Stimulated activated CD4-positive, alpha-beta T cell treated with anti-CD3 and anti-CD28 coated beads, Interleukin-1b, Interleukin-23, amount 100 ng/mL, for 1 hour (primary cell): ENCODE measurements at places on chromosomes 4 and X.

- DNase-seq: no peak
Measured at GRCh38 chr4:83356899-83357661, 22.4 kb upstream of the HPSE start.

DNA sequence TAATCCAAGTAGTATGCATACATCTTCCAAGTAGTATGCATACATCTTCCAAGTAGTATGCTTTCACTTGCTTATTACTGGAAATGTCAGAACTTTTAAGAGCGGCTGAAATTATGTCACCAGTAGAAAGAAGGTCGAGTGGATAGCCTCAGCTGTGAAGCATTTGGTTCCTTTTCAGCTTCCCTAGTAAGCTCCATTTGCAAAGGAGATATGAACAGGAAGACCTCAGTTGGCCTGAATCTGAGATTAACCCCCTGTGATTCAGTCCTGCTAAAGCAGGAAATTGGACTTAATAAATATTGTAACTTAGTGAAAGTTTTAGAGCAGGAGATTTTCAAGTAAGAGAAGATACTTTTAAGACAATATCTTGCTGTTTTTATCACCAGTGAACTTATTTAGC, 48.1 kb downstream of the PCDH7 start:
- no peak for DNase-seq

DNA sequence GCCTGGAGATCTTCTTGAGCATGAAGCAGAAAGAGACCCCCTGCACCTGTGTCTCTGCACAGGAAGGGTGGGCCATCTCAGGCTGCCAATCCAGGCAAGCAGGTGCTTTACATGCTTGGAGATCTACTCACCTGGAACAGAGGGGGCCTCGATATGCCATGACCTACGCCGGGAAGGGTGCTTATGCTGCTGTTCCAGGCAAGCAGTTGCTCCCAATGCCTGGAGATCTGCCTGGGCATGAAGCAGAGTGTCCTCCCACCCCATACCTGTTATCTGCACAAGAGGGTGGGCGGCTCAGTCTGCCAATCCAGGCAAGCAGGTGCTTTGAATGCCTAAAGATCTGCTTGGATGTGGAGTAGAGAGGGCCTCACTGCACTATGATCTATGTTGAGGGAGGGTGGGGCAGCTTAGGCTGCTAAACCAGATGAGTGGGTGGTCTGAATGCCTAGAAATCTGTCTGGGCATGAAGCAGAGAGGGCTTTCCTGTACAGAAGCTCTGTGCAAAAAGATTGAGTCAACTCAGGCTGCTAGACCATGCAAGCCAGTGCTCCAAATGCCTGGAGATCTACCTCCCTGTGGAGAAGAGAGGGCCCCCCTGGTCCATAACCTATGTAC, 104.5 kb upstream of the QRFPR start:
- DNase-seq: no peak

- DNase-seq: no peak
Measured at GRCh38 chrX:22365460-22365859, 92.7 kb downstream of the CBLL2 start.

GRCh38 chr4:147733716-147734344, 1.9 kb downstream of the ARHGAP10 start:
- no peak for DNase-seq

DNA sequence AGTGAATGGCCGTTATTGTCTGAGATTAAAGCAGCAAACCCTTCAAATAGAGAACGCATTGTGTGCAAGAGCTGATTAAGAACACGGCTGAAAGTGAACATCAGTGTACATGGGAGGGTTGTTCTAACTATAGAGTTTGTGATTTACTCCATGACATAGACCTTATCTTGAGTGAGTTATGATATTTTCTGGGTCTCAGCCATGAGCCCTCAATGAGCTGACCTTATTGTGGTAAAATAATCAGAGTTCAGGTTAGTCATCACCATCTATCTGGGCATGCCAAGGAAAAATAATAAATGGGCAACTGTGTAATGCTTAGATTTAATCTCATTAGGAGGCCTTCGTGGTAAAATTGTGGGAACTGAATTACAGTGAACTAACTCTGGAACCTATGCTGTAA, 33.2 kb upstream of the CLDN24 start:
- DNase-seq: no peak

GRCh38 chrX:28590396-28590795, 3.1 kb downstream of the IL1RAPL1 start:
- DNase-seq: no peak

GRCh38 chrX:26788402-26788998, 572.5 kb downstream of the MAGEB5 start:
- DNase-seq: no peak

GRCh38 chr4:25722964-25723363, 67.3 kb downstream of the SLC34A2 start:
- DNase-seq: no peak

GRCh38 chr4:117814277-117815246, 219.7 kb upstream of the NDST3 start:
- DNase-seq: no peak

DNA sequence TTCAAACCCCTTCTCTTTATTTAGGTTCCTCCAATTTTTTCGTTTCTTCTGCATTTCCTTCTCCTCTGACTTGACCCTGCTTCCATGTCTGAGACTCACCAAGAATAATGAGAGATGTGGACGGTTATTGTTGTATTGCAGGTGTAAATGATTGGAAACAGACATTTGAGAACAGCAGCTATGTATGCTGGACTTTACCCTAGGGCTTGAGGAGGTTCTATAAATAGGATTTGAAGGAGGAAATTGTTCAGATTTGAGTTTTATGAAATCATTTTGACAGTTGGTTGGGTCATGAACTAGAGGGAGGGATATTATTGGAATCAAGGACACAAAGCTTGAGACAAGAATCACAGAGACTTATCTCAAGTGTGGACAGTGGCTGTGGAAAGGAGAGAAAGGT, 614.6 kb upstream of the CPEB2 start:
- no peak for DNase-seq

GRCh38 chrX:56853436-56853835, 124.4 kb downstream of the NBDY start:
- no peak for DNase-seq

GRCh38 chr4:184748251-184748652, 14.4 kb upstream of the CENPU start:
- no peak for DNase-seq

DNA sequence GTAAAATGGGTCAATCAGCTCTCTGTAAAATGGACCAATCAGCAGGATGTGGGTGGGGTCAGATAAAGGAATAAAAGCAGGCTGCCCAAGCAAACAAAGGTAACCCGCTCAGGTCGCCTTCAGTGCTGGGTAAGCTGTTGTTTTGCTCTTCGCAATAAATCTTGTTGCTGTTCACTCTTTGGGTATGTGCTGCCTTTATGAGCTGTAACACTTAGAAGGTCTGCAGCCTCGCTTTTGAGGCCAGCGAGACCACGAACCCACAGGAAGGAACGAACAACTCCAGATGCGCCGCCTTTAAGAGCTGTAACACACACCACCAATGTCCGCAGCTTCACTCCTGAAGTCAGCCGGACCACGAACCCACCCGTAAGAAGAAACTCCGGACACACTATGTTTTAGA, 11.5 kb upstream of the CAMK2D start:
- DNase-seq: no peak

GRCh38 chr4:7581477-7581876, 146.7 kb upstream of the PSAPL1 start:
- DNase-seq: no peak

- no peak for DNase-seq
Measured at GRCh38 chrX:11135564-11136185, 24.5 kb downstream of the HCCS start.

- no peak for DNase-seq
Measured at GRCh38 chr4:155807021-155807420, 48.2 kb downstream of the GUCY1B1 start.
